ENCODE measurements at places on chromosomes 2 and 18.

- DNase-seq = no peak
Measured at GRCh38 chr2:189566046-189566445, 14.5 kb downstream of the SLC40A1 start.

GRCh38 chr2:166091439-166091838 is 36.4 kb downstream of the SCN1A start:
- DNase-seq = no peak

DNA sequence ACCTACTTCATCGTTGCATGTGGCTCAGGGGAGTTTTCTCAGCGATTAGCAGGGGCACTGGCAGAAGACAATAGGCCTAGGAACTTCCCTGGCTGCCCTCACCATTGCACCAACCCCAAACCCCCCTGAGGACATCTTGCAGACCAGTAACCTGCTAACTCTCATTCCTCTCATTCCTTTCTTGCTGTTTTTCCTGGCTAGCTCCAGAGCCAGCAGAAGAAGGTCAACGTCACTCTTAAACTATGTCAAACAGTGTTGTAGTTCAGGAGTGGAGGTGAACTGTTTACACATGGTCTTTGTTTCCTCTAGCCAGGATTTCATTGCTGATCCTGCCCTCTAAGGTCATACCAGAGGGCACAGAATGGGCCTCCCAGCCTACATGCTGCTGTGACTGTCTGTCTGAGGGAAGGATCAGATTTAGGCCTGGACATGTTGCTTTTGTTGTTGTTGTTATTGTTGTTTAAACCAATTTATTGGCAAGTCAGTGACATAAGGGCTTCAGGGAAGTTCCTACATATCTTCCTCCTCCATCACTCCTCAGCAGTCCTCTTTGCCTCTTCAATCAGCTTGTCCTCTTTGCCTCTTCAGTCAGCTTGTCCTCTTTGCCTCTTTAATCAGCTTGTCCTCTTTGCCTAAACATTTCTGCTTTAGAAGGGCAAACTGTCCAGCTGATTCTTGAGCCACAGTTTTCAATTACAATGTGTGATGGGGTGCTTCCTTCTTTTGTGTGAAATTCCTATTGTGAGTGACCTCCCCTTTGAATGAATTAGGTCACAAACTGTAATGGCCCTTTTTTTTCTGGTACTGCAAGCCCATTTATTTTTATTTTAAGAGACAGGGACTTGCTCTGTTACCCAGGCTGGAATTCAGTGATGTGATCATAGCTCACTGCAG is 471.9 kb upstream of the TNP1 start:
- no peak for DNase-seq

DNA sequence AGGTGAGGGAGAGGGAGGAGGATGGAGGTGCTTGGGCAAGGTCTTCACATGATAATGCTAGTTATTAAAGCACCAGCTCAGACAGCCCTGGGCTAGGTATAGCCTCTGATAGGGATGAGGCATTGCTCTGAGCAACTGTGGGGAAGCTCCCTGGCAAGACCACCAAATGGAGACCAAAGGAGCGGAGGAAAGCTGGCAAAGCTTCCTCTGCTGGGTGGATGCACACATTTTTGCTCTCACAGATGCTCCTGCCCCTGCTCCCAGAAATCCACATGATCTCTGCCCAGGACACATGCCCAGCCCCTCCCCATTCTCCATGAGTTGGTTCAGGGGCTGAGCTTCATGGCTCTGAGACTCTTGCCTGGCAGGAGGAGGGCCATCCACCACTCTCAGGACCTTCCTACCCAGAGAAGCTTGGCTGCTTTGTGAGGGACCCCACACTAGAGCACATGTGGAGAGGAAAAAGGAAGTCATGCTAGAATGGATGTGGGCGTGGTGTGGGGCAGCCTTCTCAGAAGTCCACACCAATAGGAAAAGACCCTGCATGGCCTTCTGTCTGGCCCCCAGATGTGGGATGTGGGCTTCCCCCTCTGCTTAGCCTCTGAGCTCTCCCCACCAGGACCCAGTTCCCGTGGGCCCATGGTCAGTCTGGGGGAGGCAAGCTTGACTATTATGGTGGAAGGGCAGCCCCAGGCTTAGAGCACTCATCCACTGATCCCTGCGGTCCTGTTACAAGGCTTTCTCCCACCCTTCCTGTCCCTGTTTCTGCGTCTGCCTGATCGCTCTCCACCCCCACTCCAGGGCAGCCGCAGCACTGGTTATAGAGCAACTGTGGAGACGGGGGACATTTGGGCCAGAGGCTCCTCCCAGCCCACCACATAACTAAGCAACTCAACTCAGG is 10.5 kb upstream of the CYP26B1 start:
- DNase-seq = no peak

- no peak for DNase-seq
Measured at GRCh38 chr2:30412684-30413570, 34.1 kb upstream of the LCLAT1 start.

Data from renal cortex interstitium (tissue), 15 donors.